ENCODE measurements at places on chromosomes 13 and 19.

GRCh38 chr19:6364353-6364752, 3.0 kb downstream of the CLPP start:
- DNase-seq: no peak

- DNase-seq: no peak
Measured at GRCh38 chr13:21077076-21077787, 15.8 kb upstream of the LATS2 start.

GRCh38 chr13:33583398-33583797, 234.6 kb upstream of the RFC3 start:
- no peak for DNase-seq

DNA sequence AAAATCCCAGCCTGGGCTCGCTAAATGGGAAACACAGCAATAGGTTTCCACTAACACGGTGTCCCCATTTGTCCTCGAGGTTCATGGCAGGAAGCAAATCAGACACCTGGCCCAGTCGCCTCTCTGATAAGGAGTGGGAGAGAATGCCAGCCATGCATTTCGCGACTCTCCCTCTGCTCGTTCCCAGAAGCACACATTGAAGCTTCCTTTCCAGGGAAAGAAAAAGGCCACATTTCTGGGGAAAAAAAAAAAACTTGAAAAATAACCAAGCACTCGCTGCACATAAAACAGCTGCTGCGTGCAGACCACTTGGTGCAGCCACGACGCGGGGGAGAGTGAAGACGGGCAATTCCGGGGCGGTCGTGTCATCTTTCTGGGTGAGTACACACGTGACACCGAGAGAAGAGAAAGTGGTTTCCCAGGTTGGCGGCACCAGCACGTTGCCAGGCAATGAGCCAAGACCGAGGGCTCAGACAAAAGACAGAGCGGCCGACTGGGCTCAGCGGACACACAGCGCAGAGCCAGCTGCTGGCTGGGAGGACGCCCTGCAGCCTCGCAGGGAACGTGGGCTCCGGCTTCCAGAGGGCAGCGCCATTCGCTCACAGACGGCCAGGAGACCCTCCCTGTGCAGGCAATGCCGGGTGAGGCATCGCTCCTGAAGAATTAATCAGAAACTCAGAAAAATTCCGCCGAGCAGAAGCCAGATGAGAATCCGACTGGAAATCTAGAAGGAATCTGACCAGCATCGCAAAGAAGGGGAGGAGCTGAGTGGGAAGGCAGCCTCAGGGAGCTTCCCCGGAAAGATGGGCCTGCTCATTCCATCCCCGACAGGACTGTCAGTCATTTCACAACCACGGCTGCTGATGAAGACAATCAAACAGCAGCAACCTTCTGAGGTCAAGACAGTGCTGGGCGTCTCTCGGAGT, 83.2 kb upstream of the IRS2 start:
- DNase-seq: peak; percentile 99

DNA sequence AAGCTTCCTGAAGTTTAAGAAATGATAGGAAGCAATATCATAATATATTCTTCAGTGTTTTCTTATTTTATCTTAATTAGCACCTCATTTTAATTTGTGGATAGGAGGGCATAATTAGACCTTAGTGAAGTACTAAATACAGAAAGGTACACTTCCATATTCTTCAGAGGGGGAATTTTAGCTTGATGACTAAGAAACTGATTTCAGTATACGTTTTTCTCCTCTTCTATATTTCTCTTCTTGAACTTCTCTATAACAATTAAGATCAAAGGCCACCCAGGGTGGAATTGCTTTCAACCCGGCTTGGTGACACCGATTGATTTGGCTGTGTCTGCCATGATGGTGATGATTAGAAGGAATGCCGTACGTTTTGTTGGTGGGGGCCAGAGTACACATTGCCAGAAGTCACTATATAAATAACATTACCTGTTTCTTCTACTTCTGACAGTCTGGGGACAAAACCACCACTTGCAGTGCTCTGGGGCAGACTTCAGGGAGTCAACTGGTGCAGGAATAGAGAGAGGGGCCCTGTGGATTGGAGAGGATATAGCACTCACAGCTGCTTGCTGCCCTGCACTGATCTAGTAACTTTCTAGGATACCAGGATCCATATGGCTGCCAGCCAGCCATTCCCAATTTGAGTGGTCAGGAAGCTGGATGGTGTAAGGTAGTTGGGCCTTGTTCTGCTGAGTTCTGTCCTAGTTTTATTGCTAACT, 73.8 kb downstream of the SPATA13 start:
- no peak for DNase-seq

GRCh38 chr19:42051166-42052115, 18.6 kb downstream of the GRIK5 start:
- no peak for DNase-seq

GRCh38 chr13:38135592-38135991, 214.1 kb upstream of the UFM1 start:
- no peak for DNase-seq

DNA sequence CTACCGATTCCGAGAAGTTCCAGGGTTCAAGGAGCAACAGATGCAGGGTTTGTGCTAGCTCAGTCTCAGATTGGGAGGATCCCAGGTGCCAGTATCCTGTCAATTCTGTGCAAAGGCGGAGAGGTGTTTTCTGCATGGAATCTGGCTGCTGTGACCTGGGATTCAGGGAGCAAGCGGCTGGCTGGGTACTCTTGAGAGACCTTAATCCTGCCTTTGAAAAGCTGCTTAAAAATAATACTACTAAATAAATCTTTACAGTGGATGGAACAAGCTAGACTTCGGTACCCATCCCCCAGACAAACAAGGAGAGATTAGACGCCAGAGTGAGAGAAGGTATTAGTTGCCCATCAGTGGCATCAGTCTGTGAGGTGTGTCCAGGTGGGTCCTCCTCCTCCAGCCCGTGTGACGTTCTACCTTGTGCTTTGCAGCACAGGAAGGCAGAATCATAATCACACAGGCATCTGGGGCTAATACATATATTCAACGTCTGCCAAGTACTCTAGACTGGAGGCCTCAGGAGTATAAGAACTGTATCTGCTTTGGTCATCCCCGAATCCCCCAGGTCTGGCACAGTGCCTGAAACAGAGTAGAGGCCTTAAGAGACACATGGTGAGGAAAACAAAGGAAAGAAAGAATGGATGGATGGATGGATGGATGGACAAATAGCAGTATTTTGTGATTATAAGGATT, 230.6 kb downstream of the ZNF536 start:
- peak; percentile 14 for DNase-seq

GRCh38 chr19:43651758-43652545, 12.3 kb upstream of the CADM4 start:
- DNase-seq: peak; percentile 45

DNA sequence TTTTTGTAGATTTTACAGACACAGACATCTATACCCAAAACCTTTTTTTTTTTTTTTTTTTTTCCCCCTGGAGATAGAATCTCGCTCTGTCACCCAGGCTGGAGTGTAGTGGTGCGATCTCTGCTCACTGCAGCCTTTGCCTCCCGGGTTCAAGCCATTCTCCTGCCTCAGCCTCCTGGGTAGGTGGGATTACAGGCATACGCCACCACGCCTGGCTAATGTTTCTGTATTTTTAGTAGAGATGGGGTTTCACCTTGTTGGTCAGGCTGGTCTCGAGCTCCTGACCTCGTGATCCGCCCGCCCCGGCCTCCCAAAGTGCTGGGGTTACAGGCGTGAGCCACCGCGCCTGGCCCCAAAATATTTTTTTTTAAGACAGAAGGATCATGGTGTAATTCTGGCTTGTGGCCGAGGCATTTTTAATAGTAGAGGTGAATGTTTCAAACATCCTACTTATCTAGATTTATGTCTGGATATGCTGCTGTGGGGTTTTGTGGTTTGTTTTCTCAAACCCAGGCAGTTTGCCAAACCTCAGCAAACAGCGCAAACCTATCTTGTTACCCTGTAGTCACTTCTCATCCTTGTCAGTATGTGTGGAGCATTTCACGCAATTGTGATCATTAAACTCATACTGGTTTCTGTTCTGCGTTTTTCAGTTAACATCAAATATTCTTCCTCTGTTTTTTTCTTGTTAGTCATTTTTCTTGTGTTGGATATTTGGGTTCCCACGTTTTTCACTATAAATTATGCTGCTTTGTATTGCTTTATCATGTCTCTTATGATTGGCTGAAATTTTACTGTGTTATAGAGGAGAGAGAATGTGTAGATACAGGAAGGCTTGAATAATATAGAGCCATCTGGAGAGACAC, 36.2 kb upstream of the GARRE1 start:
- peak; percentile 73 for DNase-seq

GRCh38 chr19:40815223-40815622, 16.2 kb downstream of the EGLN2 start:
- no peak for DNase-seq

- DNase-seq: no peak
Measured at GRCh38 chr13:64527561-64527960, 2702.6 kb downstream of the PCDH9 start.

DNA sequence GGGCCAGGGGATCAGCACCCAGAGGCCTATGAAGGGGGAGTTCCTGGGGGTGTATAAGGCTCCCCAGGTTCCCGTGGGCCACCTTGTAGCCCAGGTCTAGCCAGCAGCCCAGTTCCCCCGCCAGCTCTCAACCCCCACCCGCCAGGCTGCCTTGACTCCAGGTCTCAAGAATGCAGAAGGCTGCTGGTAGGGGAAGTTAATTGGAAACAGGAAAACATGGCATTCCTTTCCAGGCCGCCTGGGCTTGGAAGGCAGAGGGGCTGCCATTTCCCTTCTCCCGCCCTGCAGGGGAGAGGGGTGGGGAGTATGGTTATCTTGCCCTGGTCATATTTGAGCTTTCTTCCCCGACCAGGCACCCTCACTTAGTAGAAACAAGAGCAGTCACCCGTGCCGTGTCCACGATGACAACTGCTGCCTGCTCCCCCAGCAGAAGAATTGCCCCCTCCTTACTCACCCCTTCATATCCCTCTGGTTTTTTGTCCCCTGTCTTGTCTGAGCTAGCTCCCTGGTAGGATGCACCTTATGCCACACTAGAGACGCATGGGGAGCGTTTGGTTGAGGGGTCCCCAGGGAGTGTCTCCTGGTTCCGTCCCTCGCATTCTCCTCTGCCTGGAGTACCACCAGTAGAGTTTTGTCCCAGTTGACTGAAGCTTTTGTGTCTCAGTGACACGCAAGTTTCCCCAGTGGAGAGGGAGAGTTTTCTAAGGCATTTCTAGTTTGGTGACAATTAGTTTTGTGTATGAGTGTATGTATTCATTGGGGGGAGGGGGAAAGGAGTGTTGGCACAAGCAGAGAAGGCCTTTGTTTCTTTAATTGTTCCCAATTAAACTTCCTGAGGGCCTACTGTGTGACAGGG, 4.5 kb downstream of the BICRA start:
- no peak for DNase-seq

GRCh38 chr19:47430041-47430802, 10.9 kb upstream of the MEIS3 start:
- no peak for DNase-seq

- DNase-seq: no peak
Measured at GRCh38 chr13:31638577-31638976, 100.7 kb upstream of the RXFP2 start.

GRCh38 chr13:95627590-95627989, 16.9 kb downstream of the DZIP1 start:
- no peak for DNase-seq

DNA sequence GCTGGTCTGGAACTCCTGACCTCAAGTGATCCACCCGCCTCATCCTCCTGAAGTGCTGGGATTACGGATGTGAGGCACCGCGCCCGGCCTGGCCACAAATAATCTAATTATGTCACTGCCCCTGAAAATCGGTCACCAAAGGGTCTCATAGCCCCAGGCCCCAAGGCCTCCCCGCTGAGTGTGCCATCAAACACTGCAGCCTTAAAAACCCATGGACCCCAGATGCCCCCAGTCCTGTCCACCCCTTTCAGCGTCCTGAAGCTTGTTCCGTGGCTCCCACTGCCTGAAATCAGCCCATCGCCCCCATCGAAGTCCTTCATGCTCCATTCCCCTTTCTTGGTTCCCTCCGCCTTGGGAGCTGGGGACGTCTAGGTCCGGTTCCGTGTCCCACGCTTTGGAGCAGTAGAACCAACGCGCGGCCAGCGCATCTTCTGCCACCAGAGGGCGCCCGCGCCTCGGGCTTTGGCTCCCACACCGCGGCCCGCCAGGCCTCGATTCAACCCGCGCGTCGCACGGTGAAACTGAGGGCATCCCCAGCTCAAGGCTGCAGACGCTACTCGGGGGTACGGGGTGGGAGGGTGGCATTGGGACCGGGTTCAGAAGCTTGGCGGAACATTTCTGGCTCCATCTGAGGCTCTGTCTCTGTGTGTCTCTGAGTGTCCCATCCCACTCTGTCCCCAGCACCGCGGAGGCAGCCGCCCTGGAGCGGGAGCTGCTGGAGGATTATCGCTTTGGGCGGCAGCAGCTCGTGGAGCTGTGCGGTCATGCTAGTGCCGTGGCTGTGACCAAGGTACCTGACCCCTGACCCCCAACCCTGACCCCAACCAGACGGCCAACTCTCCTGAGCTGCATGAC, 3.5 kb downstream of the YJEFN3 start:
- DNase-seq: peak; percentile 39

DNA sequence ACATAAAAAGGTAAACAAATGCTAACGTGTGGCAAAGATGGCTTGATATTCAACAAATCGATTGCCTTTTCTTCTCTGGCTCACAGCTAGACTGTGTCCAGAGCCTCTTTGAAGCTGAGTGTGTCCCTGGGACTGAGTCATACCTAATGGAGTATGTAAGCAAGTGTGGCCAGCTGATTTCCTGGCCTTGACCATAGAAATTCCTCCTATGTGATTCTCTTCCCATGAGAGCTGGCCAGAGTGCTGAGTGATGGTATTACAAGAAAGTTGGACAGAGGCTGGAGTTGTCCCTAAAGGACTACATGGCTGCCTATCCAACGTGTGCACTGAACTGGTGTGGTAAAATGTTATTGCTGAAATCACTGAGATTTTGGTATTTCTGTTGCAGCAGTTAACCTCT, 320.1 kb upstream of the SLC10A2 start:
- DNase-seq: no peak

GRCh38 chr19:48571378-48572162, 19.6 kb downstream of the SULT2B1 start:
- no peak for DNase-seq

GRCh38 chr19:7888145-7888825, at the start of gene LRRC8E:
Gene LRRC8E (plus strand): TSS chr19:7888510. CDS start chr19:7895604, 7,094 bp downstream.
- DNase-seq: no peak

DNA sequence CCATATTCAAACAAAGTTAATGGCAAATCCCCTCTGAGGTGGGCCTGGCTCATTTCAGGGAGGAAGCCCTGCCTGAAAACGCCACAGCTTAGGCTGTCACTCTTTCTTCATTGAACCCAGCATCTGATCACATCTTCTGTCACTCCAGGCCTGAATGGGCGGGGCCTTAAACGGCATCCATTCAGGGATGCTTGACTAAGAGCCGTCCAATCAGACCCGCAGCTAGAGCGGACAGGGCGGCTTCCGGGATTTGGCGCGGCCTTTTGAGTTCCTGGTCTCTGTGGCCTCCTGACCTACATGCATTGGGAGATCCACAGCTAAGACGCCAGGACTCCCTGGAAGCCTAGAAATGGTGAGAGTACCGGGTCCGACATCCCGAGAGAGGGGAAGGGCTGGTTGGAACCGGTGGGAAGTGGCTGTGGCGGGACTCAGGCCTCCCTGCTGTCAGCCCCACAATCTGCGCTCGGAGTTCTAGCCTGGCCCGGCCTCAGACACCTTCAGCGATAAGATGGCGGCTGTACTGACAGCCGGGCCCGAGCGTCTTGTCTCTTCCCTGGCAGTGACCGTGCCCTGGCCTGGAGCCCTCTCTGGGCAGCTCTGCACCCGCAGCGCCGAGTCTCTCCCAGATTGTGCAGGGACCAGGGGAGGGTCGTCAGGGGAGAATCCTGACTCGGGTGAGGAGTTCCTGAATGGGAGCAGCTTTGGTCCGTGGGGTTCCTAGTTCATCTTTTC, at the start of gene ZNF723:
TSS of gene ZNF723 (plus strand) at position 261 of the 732 bp plus-strand sequence. CDS start at position 350, 89 bp downstream.
- no peak for DNase-seq

- DNase-seq: no peak
Measured at GRCh38 chr13:44796597-44797490, 192.4 kb downstream of the NUFIP1 start.

GRCh38 chr13:44698066-44698465, 121.9 kb upstream of the TSC22D1 start:
- DNase-seq: no peak

Data from NCI-H1105 treated with DMSO at 0.1 percent for 48 hours (cell line).